ENCODE measurements at places on chromosomes 3 and 15.

- DNase-seq, result no peak
These were observed 48.1 kb downstream of the SH3BP5 start for GRCh38 chr3:15284121-15284889.

DNA sequence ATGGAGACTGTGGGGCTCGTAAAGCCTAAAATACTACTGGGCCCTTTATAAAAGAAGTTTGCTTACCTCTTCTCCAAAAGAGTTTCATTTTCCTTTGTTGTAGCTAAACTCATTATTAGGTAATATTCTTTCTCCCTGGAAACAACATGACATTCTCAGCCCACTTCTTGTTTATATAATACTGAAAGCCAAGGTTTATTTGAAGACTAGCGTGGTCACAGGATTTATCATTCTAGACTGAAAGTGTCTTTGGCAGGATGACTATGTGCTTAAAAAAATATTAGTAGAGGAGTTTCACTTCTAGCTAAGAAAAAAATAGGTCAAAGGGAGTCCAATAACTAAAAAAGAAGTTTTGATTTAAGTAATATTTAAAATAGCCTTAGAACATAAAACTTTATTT, 1085.2 kb upstream of the CADM2 start:
- no peak for DNase-seq

- DNase-seq, result no peak
These were observed 22.0 kb downstream of the MAP4 start for GRCh38 chr3:47994180-47994579.

DNA sequence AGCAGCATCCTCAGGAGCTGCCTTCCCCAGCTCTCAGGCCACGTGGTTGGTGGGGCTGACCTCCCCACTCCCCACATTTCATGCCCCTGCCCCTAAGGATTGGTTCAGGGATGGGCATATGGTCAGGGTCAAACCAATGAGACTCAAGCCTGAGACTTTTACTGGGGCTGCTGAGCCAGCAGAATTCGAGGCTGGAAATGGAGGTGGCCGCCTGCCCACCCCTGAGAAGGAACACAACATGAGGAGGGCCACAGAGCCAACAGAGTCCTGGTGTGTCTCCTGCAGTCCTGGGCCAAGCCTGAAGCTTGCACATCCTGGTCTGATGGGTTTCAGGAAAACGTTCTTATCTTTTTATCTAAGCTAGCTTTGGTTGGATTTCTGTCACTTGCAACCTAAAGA, 5.9 kb downstream of the EHD4 start:
- DNase-seq, result no peak

GRCh38 chr3:25782636-25782937, 656 bp downstream of the NGLY1 start:
- no peak for DNase-seq

DNA sequence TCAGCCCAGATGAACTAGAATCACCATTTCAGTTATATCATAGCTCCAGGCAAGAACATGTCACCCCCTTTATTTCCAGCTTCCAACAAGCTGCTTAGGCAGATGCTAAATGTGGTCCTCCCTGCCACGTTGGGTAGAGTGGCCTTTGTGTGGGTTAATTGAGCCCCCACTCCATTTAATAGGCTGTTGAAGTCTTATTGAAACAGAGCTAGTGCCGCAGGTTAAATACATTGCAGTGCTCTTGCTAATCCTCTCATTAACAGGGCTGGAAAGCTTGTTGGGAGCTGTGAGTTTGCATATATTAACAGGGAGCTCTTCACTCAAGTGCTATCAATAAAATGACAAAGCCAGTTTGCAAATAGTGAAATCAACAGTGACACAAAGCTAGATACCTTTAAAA, 248.4 kb upstream of the CMC1 start:
- no peak for DNase-seq

DNA sequence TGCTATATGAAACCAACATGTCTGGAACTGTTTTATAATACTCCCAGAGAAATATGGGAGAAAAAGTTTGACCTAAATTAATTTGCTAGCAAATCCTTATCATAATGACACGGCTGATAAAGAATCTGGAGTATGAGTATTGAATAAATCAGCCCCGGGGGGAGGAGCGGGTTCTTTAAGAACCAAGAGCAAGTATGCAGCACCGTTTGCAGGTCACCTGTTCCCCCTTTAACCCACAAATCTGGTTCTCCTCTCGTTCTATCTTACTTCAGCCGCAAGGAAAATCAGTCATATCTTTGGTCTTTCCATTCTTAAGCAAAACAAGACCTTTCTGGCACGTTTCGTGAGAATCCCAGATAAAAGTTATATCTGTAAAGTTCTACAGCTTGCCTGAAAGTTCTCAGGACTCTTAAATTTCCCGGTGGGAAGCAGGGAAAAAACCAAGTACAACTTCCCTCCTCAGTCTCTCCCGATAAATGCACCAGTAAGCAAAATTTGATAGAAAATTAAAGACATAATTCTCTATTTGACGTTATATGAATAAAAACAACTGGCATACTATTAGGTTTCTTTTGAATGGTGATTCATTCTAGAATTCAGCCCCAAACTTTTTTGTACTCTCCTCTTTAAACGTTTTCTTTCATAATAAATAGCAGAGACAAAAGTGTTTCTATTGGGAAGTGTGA, 348.6 kb downstream of the ZBBX start:
- no peak for DNase-seq

- peak; percentile 71 for DNase-seq
These were observed 79.4 kb downstream of the FRMD4B start for GRCh38 chr3:69306239-69307185.

DNA sequence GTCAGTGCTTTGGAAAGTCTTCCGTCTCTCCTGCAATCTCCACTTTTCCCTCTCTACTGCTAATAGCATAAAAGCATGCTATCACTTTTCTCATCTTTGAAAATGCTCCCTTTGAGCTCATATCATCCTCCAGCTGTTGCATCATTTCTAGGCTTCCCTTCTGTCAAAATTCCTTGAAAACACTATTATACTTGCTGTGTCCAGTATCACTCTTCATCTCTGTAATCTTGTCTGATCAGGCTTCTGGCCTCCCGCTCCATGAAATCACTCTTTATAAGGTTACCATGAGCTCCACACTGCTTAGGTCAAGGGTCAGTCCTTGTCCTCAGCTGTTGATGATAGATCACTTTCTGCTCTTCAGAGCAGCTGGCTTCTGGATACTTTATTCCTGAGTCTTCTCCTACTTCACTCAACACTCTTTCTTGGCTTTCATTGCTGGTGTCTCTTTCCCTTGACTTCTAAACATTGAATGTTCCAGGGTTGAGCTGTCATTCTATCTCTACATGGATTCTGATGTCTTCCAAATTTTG, 50.9 kb upstream of the SPTSSB start:
- DNase-seq, result no peak

- peak; percentile 23 for DNase-seq
These were observed 276.6 kb downstream of the RPLP1 start for GRCh38 chr15:69729167-69729748.

DNA sequence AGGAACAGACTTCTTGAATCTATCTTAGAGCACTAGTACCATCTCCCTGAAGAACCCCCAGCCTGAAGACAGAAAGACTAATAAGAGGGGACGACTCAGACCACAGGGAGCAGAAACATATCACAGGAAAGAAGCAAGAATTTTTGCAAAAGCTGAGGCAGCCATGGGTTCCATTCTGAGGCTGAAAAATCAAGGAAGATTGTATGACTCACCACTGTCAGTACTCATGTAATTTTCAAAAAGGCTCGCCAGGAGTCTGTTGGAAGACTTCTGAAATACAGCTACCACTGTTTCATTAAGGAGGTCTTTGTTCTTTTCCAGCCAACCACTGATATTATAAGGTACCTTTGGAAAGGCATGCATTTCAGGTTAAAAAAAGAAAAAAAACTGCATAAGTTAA, 47.5 kb downstream of the MYH15 start:
- no peak for DNase-seq

GRCh38 chr3:10946526-10946925, 46.0 kb upstream of the SLC6A1 start:
- no peak for DNase-seq
